ENCODE measurements at places on chromosomes 1 and 21. TPM values are rescaled to one million over a fixed set of nuclear protein-coding genes. Genes with fewer than 3 reads are reported as not detected.

RUNX3 gene
- total RNA-seq = 39.5 TPM

LY9 gene
- total RNA-seq = 42.8 TPM

PRMT2 gene
- total RNA-seq = 32.8 TPM

CLCA1 gene
- not detected for total RNA-seq

IL19 gene
- total RNA-seq = not detected

GPR153 gene
- not detected for total RNA-seq

DNA sequence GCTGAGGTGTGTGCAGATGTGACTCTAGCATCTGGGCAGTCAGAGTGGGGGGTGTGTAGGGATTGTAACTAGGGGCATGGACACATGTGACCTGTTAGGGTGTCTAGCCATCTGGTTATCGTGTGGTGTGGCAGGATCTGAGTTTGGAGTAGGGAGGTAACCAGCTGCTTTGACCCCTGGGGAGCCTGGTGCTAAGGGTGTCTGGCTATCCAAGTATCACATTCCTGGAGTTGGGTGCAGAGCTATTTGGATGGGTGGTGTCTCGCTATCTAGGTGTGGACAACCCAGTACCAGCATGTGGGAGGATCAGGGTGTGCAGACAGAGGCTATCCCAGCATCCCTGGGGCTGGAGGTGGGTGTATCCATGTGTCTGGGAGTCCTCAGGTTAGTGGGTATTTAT, 4.7 kb downstream of the PTPRU start:
- DNase-seq = no peak

GRCh38 chr1:232467073-232467760, 162.7 kb downstream of the SIPA1L2 start:
- DNase-seq = no peak

- no peak for DNase-seq
Observed at GRCh38 chr1:112464501-112464900, 44.3 kb upstream of the WNT2B start.

DNA sequence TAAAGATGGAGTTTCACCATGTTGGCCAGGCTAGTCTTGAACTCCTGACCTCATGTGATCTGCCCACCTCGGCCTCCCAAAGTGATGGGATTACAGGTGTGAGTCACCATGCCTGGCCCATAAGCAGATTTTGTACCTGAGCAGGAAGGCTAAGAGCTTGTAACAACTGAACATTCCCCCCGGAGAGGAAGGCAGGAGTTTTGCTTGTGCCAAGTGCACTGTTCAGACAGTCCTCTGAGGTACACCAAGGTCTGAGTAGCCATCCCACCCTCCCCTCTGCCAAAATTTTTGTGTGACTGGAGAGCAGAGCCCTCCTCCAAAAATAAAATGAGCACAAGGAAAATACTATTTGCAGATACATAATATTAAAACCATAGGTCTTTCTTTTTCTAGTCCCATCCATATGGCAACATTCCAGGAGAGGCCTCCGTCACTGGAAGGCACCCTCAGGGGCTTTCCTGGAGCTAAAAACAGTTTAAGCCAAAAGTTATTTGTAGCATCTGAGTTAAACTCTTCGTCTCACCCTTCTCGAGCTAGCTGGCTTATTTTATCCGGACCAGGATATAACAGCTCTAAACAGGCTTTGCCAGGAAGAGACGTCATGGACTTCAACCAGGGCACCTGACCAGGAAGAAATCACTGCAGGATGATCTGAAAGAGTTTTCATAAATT, 27.2 kb downstream of the CAPN2 start:
- no peak for DNase-seq

DNA sequence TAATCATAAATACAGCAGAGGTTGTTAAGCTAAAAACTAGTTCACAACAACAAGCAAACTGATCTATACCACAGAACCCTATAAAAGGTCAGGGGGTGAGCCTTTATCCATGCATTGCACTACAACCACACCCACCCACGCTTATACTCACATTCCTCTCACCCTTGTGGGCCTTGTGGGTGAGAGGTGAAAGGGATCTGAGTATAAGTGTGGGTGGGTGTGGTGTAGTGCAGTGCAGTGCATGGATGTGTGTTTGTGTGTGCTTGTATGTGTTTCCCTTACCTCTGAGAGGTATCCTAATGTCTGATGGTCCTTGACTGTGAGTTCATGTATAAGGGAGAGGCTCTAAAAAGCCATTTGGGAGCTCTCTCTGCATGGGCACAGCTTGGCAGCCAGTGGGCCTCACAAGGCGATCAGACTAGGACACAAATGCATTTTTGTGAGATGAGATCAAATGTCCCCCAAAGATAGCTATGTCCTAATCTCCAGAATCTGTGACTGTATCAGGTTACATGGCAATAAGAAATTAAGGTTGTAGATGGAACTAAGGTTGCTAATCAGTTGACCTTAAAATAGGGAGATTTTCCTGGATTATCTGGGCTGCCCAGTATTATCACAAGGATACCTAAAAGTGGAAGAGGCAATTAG, 95.5 kb upstream of the DPT start:
- DNase-seq = no peak

GRCh38 chr21:31946231-31946630, 73.4 kb downstream of the HUNK start:
- DNase-seq = no peak

DNA sequence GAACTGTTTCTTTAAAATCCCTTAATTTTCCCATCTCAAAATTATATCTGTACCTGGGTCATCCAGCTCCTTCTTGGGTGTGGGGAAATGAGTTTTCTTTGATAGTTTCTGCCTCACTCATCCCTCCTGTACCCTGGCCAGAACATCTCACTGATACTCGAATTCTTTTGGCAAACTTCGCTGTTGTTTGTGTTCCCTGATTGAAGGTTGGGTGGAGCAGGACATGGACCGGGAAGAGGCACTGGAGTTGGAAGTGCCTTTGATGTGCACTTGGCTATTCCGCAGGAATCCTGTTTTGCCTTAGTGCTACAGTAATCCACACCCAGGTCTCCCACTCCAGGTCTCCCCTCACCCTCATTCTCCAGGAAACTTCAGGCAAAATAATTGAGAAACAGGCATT, 11.2 kb downstream of the MINDY1 start:
- DNase-seq = no peak

- no peak for DNase-seq
Observed at GRCh38 chr21:39451332-39452206, at the start of gene SH3BGR. Gene SH3BGR (plus strand): TSS chr21:39451970. CDS start chr21:39452097, 127 bp downstream.

DNA sequence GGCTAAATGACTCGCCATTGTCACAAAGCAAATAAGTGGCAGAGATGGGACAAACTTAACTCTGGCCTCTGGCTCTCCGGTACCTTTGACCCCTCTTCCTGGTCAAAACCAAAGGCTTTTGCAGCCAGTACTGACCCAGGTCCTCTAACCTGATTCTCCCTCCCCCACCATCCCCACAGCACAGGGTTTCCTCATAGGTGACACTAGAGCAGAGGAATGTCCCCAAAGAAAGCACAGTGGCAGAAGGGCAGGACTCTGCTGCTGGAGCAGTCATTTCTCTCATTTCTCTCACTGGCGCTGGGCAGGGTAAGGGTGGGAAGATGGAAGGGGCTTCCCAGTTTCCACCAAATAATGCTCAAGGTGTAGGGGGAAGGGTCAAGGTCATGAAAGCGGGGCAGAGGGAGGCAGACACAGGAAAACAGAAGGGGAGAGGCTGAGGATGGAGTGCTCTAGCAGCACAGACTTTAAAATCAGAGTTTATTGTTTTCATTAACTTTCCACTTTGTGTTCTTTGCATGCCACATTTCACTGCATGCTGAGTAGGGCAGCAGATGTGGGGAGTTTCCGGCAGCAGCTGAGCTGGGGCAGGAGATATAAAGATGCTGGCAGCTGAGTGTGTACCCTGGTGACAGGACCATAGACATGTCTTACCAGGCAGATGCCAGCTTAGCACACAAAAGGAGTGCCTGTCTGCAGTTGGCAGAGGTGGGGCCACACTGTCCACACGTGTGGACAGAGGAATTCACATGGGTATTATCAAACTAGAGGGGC, 80.5 kb downstream of the FAM78B start:
- DNase-seq = no peak

DNA sequence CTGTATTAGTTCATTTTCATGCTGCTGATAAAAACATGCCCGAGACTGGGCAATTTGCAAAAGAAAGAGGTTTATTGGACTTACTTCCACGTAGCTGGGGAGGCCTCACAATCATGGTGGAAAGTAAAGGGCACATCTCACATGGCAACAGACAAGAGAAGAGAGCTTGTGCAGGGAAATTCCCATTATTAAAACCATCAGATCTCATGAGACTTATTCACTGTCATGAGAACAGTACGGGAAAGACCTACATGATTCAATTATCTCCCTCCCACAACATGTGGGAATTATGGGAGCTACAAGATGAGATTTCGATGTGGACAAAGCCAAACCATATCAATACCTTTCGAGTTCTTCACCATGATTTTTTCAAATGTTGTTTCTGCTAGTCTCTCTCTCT, 3.7 kb upstream of the CHRM3 start:
- no peak for DNase-seq

GRCh38 chr1:116439701-116440100, 66.7 kb downstream of the ATP1A1 start:
- no peak for DNase-seq

DNA sequence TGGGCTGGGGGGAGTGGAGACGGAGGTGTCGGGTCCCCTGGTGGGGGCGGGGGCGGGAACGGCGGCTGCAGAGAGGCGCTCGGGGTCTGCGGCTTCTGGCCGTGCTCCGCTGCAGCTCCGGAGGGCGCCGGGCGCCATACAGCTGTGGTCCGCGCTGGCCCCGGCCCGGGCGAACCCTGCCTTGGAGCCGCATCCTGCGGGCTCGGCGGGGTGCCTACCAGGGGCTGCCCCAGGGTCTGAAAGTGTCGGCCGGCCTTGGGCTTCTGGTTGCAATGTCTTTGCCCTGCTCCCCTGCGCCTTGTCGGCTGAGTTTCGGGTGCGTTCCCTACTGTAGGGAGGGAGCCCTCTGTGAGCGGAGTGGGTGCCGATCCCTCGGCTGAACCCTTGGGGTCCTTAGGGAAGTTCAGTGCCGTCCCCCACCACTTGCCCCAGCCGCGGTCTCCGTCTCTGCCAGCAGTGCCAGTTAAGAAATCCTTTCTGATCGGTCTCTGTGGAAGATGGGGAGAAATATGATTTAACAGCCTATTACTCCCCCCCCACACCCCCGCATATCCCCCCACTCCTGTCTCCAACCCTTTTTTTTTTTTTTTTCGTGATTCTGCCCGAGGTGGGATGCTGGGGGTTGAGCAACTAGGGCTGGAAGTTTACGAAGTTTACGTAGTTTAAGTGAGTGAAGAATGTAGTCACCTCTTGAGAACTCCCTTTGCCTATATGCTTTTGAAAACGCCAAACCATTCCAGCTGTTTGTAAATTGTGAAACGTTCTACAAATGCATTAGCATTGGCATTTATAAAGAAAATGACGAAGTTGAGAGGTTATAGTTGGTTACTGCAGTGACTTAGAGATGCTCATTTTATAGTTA, 588 bp downstream of the NEXN start:
- no peak for DNase-seq

DNA sequence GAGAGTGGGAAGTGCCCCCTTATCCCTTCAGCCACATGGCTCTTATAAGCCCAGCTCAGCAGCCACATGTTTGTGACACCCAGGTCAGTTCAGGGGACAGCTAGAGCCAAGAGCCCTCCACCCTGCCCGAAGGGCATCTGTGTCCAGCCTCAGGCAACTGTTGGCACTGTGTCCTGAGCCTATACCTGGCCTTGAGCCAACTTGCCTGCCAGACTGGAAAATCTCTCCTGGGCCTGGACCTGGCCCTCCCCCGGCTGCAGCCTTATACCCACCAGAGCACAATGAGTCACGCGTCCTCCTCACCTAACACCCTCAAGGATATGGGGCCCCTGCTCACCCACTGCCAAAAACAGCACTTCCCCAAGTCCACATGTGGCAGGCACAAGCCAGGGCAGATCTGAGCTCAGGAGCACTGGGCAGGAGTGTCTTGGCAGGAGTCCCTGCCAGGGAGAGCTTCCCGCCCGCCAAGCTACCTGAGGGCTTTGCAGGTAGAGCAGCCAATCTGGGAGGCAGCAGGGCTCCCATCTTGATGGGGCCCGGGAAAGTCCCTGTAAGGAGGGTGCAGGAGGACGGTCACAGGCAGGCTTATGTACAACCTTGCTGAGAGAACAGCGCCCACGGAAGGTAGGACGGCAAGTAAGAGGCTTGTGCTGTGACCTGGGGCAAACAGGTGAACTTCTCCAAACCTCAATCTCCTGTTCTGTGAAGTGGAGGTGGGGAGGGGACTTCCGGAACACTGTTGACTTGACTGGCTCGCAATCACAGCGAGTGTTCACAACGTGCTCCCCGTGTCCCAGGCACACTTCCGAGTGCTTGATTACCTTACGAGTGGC, 19.8 kb upstream of the HSPG2 start:
- DNase-seq = peak; percentile 5

DNA sequence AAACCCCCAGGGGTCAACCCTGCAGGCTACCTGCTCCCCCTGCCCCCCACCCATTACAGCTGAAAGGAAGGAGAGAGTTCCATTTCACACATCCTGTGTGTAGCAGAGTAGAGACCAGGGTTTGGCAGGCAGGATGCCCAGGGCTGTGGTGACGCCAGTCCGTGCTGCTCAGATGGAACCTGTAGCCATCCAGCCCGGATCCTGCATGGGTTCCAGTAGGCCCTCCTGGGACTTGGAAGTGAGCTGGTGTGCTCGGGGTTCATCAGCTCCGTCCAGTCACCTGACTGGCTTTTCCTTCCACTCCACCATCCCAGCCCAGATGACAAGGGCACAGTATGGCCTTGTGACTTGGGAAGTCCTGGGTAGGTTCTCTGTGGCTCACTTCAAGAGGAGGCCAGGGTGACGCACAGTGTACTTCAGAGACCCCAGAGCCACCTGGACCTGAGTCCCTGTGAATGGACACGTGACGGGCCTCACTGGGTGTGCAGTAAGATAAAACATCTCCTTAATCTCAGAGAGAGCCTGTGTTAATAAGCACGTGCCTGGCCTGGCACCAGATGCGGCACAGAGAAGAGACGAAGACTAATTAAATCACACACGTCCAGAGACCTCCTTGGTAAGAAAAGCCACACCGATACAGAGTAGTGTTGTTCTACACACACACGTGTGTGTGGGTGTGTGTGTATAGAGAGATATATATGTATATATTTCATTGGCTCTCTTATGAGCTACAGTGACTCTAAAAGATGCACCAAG, 16.0 kb downstream of the ITPKB start:
- no peak for DNase-seq

GRCh38 chr1:57704231-57704630, 280.4 kb upstream of the DAB1 start:
- DNase-seq = no peak

DNA sequence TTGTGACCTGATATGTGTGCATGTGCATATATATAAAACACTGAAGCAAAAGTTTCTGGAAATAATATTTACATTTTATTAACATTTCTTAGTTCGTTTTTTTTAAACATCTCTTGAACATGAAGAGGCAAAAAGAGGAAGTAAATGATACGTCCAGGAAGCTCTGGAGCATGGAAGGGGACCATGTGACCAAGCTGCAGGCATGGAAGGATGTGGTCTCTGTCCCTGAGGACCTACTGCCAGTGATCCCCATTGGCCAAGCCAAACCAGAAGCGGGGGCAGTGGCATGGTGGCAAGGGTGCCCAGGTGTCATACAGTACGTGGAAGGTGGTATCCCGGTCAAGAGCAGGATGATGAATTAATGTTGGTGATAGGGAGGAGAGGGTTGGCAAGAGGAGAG, 268.3 kb upstream of the PROX1 start:
- DNase-seq = peak; percentile 25

All from OCI-LY7 (cell line).